ENCODE measurements at places on chromosomes 5 and 9. TPM values are rescaled to one million over a fixed set of nuclear protein-coding genes. Genes with fewer than 3 reads are reported as not detected.

DNA sequence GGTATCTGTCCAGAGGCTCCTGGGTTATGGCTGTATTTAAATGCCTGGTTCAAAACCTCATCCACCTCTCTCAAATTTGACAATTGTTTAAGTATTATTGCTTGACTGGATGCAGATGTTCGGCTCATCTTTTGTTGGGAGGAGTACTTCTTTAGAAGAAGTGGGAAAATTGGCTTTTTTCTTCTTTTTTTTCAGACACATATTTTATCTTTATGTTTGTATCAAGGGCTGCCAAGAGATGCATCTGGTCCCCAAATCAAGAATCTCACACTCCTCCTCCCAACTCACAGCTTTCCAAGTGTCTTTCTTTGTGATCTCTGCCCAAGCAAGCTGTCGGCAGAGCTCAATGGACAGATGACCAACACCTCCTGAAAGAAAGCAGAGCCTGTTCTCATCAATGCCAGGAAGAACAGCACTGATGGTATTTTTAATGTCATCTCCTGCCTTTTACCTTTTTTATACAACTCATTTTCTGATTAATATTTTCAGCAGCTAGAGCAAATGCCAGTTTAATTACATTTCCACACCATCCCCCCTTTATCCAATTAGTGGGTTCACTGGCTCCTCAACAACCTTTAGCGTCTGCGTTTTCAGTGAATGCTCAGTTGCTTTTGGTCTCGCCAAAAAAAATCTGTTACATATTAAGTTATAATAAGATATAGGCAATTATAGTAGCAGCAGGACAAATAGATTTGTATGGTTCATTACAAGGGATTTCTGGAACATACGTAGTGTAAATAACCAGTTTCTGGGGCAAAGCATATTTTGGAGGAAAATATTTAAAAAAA lies 110.3 kb upstream of the SLIT3 start:
- DNase-seq: peak; percentile 76

Gene RNF183
- total RNA-seq: 0.04 TPM

DNA sequence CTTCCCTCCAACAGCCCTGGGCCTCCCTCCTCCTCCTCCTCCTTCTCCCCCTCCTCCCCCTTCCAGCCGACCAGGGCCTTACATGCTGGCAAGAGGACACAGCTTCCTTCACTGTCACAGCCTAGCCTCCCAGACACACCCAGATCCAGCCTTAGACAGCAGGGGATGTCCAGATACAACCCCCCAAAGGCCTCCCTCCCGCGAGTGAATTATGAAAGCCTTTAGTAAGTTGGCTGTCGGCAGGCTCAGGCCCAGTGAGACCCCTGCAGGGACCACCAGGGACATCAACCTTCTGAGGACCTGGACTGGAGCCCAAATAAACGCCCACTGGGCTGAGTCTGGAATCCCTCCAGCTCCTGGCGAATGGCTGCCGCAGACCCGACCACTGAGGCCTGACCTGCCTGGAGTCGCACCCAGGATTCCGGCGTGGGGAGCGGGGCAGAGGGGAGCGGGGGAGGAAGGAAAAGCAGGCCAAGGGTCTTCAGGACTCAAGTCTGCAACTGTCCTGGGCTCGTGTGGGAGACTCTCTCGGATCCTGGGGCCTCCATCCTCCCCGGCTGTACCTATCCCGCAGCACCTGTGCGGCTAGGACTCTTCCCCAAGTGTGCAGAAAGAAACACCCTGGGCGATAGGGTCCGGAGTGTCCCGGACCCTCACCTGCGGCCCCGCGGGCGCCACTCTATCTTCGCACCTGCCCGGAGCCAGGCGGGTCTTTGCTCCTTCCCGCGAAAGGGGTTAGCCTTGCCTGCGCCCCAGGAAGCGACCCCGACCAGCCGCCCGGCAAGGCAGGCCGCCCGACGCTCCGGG lies 705 bp downstream of the SEPTIN8 start:
- peak; percentile 78 for DNase-seq

Gene SHC3
- 0.53 TPM for total RNA-seq

DNA sequence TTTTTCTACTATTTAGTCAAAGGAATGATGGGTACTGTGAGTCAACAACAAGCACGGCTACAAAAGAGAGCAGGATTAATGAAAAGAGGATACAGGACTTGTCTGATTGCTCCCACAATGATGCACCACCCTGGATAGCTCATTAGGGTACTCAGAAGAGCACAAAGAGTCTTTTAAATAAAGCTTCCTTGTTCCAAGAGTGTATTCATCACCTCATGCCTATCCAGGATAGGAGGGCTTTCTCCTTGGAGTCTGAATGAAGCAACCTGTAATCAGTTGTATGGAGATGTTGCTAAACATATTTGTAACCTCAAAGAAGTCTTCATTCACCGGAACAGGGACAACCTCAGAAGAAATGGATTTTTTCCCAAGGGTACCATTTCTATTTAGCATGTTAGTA lies 219.5 kb upstream of the TMEM161B start:
- no peak for DNase-seq

GRCh38 chr9:111161015-111161415 lies 122.7 kb upstream of the LPAR1 start:
- DNase-seq: peak; percentile 90

DNA sequence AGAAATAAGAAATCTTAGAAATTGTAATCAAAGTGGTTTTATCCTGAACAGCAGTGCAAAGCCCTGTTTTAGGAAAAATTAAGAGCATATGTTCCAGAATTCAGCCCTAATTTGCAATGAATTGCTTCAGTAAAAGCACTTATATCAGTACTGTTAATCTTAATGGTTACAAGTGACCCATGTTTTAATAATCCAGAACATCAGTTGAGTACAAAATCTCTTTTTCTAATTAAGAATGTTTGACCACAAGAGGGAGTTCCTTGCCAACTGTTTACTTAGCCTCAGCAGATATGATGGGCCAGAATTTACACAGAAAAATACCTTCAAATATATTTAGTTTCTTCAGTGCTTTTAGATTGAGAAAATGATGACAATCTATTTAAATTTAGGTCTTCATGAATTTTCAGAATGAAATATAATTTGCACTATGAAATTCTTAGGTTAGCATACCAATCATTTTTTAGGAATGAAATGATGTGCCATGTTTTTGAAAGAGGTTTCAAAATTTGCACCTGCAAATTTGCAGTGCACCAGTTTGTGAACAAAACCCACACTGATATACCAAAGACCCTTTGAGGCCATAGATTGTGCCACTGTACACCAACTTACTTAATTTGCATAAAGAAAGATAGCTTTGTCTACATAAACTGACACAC lies 926.3 kb upstream of the ARRDC3 start:
- DNase-seq: peak; percentile 72

DNA sequence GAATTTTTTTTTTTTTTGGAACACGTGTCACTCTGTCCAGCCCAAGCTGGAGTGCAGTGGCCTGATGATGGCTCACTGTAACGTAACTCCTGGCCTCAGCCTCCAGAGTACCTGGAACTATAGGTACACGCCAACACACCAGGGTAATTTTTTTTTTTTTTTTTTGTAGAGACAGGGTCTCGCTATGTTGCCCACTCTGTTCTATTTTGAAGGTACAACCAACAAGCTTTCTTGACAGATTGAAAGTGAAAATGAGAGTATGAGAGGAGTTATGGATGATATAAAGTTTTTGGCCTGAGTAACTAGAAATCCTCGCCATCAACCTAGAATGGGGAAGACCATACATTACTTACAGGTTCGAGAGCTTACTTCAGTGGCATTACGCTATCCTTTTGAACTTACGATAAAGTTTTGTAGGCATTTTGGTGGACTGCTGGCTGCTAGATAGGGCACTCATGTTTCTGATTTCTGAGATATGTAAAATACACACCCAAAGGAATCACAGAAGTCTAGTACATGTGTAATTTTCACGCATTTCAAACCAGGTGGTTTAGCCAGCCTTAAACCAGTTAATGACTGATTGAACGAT lies 806 bp upstream of the CDC42SE2 start:
- DNase-seq: peak; percentile 38

Gene CXCL14
- total RNA-seq: 21.3 TPM

- DNase-seq: no peak
These were observed 413.8 kb upstream of the CCNH start for GRCh38 chr5:87826507-87826906.

Gene SPATA31A3
- not detected for total RNA-seq

Gene SV2C
- total RNA-seq: under 0.01 TPM

DNA sequence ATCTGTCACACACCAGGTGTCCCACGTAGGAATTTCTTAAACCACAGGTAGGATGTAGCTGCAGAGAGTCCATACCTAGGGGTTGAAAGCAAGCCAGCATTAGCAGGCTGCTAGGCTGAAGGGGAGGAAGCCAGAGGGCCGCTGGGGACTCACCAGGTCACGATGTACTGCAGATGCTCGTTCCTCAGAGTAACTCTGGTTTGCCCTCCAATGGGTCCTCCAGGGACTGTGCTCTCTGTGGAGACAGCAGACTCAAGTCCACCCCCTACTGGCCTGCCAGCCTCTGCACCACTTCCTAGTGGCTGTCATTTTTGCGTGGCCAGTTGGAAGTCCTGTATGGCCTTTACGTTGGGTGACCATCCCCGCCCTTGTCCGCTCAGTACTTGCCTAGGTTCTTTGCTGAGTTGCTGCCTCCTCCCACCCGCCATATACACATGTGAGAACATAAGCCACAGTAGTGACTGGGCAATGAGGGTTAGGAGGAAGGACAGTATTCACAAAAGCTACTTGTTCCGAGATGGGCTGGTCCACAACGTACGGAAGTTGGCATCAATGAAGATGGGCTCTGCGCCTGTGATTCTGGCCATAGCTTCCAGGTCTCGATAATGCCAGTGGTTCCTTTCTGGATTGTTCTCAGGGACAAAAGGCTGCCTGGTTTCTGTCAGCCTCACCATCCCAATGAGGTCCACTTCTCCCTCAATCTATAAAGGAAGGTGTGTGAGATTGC lies 4.1 kb downstream of the RPL7A start:
- no peak for DNase-seq

Gene IL33
- total RNA-seq: 27.4 TPM

DNA sequence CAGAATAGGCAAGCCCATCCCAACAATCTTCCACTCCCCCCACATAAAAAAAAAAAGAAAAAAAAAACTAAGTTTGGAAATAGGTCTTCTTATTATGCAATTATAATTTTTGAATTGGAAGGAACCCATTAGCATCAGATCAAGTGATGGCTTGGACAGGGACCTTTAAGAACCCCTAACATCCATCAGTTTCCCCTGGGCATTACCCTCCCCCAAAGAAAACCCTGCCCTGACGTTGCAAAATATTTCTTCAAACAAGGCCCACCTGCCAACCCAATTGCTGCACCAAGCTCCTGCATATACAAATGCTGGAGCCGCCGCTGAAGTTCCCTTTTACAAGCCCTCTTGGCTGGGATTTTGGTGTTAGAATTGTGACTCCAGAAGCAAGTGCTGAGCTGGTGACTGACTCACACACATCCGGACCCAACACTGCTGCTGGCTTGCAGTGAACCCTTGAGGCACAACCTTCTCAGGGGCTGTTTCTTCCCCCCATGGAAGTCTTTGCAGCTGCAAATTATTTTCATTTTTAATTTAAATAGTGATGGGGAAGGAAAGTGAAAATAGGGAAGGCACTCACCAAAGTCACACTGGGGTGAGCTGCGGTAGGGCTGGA lies 56.1 kb upstream of the AFAP1L1 start:
- DNase-seq: no peak

Gene NUTM2F
- total RNA-seq: not detected

GRCh38 chr9:116635908-116636307 lies 51.2 kb upstream of the TRIM32 start:
- no peak for DNase-seq

GRCh38 chr9:88922091-88922490 lies 69.2 kb upstream of the S1PR3 start:
- DNase-seq: no peak

- DNase-seq: peak; percentile 22
These were observed 105.5 kb upstream of the CHD1 start for GRCh38 chr5:99034336-99034735.

Gene BSPRY
- 0.22 TPM for total RNA-seq

GRCh38 chr5:142601432-142601831 lies 84.5 kb downstream of the FGF1 start:
- DNase-seq: no peak

GRCh38 chr5:158022837-158023236 lies 163.9 kb upstream of the CLINT1 start:
- DNase-seq: no peak

Gene NR2F1
- total RNA-seq: 1.8 TPM

Gene EIF4EBP3
- 2.6 TPM for total RNA-seq

DNA sequence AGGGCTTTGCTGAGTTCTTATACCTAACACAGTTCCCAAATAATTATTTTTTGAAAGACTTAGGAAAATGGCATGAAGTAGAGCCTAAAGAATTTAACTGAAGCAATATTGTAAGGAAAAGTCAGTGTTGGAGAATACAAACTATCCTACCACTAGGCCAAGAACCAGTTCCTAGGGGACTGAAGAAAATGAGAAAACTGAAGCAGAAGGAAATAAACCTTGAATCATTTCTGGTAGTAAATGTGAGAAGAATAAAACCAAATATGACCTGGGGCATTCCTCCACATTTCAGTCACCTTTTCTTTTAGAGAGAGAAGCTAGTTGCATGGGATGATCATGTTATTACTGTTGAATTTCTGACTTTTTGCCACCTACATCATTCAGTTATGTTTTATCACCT lies 1393.9 kb upstream of the C9orf72 start:
- DNase-seq: peak; percentile 76

Gene MAP1B
- total RNA-seq: 36.4 TPM
